ENCODE measurements at places on chromosomes 3 and 15. TPM values are rescaled to one million over a fixed set of nuclear protein-coding genes. Genes with fewer than 3 reads are reported as not detected.

The CATSPER2 gene
- total RNA-seq: 2.2 TPM

The CA12 gene
- 0.46 TPM for total RNA-seq

GRCh38 chr3:139715166-139715565 is 37.4 kb upstream of the NMNAT3 start:
- H3K27ac ChIP-seq: no peak overlapping the region
- no peak for DNase-seq
- H3K4me3 ChIP-seq: no peak overlapping the region
- peaks cover 11% of the 10 kb centered on the region for H3K27me3 ChIP-seq
- no peaks in the 10 kb centered on the region for H3K4me1 ChIP-seq

The TRIM42 gene
- total RNA-seq: not detected

DNA sequence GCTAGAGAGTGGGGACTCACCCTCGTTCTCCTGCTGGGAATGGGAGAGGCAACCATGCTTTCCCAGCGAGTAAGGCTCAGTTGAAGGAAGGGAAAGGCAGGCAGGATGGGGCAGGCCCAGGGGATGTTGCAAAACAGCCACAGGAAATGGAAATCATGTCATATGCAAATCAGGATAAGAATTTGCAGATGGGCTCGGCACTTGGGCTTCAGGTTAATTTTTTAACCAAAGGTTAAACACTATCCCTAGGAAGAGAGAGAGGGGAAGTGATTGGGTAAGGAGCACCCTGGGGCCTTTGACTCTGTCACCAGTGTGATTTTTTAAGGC is 14.6 kb upstream of the PLA2G4E start:
- peak; percentile 50 for DNase-seq
- peaks cover 11% of the 10 kb centered on the region for H3K4me1 ChIP-seq
- peak overlapping the region; percentile 63 for H3K27ac ChIP-seq
- H3K4me3 ChIP-seq: no peak overlapping the region
- H3K27me3 ChIP-seq: no peaks in the 10 kb centered on the region

- DNase-seq: no peak
- no peaks in the 10 kb centered on the region for H3K27me3 ChIP-seq
- no peak overlapping the region for H3K27ac ChIP-seq
- H3K36me3 ChIP-seq: no peaks in the 10 kb centered on the region
Observed at GRCh38 chr15:82393671-82394070, 35.9 kb upstream of the GOLGA6L9 start.

The CCR9 gene
- total RNA-seq: not detected

- no peak overlapping the region for H3K27ac ChIP-seq
- H3K4me3 ChIP-seq: no peak overlapping the region
- H3K36me3 ChIP-seq: no peaks in the 10 kb centered on the region
- H3K4me1 ChIP-seq: no peaks in the 10 kb centered on the region
- DNase-seq: no peak
- H3K27me3 ChIP-seq: peaks cover 4% of the 10 kb centered on the region
Observed at GRCh38 chr3:169479314-169479939, 184.1 kb downstream of the MECOM start.

- no peak overlapping the region for H3K4me3 ChIP-seq
- no peaks in the 10 kb centered on the region for H3K27me3 ChIP-seq
- no peak overlapping the region for H3K27ac ChIP-seq
- DNase-seq: no peak
- no peaks in the 10 kb centered on the region for H3K4me1 ChIP-seq
- H3K36me3 ChIP-seq: no peaks in the 10 kb centered on the region
Observed at GRCh38 chr3:174777813-174778212, 81.3 kb upstream of the NAALADL2 start.

DNA sequence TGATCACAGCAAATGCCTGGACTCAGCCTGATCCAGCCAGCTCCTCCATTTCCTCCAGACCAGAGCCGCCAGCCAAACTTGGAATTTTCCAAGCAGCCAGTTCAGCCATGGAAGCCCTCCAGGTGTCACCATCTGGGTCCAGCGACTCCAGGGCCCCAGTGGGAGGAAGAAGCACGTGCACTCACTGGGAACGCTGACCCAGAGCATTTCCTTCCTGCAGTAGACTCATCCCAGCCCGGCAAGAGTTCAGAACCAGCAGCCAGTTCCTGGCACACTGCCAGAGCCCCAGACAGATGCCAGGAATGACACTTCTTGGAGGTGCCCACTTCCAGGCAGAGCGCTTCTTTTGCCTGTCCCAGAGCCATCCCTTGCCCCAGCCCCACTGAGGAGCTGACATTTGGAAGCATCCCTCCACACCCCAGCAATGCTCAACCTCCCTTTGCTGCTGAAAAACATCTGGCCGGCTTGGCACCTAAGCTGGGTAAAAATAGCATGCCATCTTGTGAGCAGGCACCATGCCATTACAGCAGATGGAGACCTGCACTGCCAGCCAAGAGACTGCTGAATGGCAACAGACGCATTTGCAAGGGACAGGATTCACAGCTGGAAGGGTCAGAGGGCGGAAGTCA is 460.3 kb upstream of the PROK2 start:
- no peak overlapping the region for H3K4me3 ChIP-seq
- DNase-seq: no peak
- peaks cover 3% of the 10 kb centered on the region for H3K4me1 ChIP-seq
- no peak overlapping the region for H3K27ac ChIP-seq

DNA sequence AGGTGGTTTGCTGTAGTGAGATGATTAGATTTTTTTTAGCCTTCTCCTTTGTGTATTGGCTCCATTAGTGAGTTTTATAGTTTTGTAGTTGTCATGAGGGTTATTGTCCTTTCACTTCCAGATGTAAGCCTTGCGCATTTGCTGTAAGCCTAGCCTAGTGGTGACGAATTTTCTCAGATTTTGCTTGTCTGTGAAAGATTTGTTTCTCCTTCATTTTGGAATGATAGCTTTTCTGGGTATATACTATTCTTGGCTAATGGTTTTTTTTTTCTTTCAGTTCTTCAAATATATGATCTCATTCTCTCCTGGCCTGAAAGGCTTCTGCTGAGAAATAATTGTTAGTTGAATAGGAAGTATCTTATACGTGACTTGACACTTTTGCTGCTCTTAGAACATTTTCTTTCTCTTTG is 166.5 kb upstream of the THRB start:
- H3K27ac ChIP-seq: no peak overlapping the region
- DNase-seq: no peak
- no peak overlapping the region for H3K4me3 ChIP-seq
- no peaks in the 10 kb centered on the region for H3K4me1 ChIP-seq
- no peaks in the 10 kb centered on the region for H3K27me3 ChIP-seq
- H3K36me3 ChIP-seq: no peaks in the 10 kb centered on the region

The EIF5A2 gene
- 5.7 TPM for total RNA-seq

GRCh38 chr15:63458794-63459395 is 45.5 kb upstream of the USP3 start:
- no peaks in the 10 kb centered on the region for H3K27me3 ChIP-seq
- no peak for DNase-seq
- H3K4me3 ChIP-seq: no peak overlapping the region
- H3K27ac ChIP-seq: no peak overlapping the region
- no peaks in the 10 kb centered on the region for H3K36me3 ChIP-seq

DNA sequence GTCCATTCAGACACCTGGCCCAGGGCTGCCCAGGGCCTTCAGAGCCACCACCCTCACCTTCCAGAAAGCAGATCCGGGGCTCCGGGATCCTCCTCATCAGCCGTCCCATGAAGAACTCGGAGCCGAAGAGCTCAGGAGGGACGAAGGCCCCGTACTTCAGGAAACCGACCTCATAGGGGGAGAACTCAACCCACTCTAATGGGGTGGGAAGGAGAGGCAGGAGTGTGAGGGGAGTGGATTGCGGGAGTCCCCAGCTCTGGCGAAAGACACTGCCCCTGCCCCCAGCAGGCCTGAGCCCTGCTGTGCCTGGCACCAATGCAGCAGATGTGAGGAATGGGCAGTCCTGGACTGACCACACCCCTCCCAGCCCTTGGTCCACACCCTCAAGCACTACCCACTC is 22.6 kb downstream of the PLA2G4D start:
- no peak overlapping the region for H3K27ac ChIP-seq
- no peak for DNase-seq
- peaks cover 3% of the 10 kb centered on the region for H3K27me3 ChIP-seq

DNA sequence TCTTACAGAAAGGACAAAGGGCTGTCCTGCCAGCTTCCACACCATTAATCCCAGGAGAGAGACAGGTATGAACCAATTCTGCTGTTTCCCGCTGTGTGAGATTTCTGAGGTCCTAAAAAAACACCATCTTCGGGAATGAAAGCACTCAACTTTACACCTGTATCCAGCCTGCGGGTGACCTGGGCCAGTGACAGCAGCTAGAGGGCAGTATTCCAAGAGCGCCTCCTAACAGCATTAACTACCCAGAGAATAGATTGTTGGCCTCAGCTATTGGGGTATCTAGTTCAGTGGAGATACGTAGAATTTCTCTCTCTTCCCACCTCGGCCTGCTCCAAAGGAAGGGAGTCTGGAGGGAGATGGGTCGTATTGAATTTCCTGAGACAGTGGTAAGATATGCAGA is 55.1 kb downstream of the WDR76 start:
- H3K27ac ChIP-seq: no peak overlapping the region
- H3K4me1 ChIP-seq: peaks cover 7% of the 10 kb centered on the region
- H3K27me3 ChIP-seq: no peaks in the 10 kb centered on the region
- peaks cover 37% of the 10 kb centered on the region for H3K36me3 ChIP-seq
- no peak overlapping the region for H3K4me3 ChIP-seq
- peak; percentile 19 for DNase-seq

The LARP6 gene
- total RNA-seq: 0.14 TPM

The ALDH1L1 gene
- 0.18 TPM for total RNA-seq
